Tibial nerve (tissue), 4 donors: ENCODE measurements at places on chromosomes 5 and 9. TPM values are rescaled to one million over a fixed set of nuclear protein-coding genes. Genes with fewer than 3 reads are reported as not detected.

- DNase-seq: no peak
Measured at GRCh38 chr5:78574731-78575161, 73.8 kb downstream of the LHFPL2 start.

DNA sequence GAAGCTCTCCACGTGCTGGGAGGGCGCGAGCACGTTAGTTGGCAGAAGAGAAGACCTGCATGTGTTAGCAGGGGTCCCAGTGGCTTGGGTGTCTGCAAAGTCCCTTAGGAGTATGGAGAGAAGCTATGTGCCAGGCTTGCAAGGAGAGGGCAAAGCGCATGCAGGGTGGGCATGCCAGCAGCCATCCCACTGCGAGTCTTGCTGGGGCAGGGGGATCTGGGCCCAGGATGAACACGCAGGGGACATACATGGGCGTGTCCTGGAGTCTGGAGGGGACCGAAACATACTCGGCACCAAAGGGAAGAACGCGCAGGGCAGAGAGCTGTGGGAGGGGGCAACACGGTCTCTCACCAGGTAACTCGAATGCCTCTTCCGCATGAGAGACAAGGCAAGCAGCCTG, 43.6 kb upstream of the IPPK start:
- DNase-seq: no peak

GRCh38 chr9:132136151-132136780, 25.6 kb upstream of the NTNG2 start:
- DNase-seq: no peak

Gene ADAMTSL2
- 22.7 TPM for total RNA-seq

Gene DRD1
- not detected for total RNA-seq

DNA sequence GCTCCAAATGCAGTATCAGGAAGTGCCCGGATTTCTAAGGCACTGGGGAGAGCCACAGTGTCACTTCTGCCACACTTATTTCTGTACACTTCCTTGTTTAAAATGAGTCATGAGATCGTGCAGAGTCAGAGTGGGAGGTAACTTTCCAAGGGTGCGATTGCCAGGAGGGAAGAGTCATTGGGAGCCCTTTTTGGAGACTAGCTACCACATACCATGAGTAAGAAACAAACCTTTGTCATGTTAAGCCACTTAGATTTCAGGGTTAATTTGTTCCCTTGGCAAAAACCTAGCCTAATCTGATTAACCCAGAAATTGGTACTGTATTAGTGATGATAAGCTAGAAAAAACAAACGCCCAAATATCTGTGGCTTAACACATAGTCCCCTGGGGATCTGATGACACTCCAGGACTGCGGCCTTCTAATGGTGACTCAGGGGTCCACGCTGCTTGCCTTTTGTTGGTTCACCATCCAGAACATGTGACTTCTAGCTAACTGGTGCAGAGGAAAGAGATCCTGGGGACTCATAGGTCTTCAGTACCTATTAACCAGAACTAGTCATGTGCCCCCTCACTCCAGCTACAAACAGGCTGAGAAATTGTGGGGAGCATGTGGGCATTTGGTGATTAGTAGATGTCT, 48.6 kb upstream of the TLE1 start:
- DNase-seq: no peak

DNA sequence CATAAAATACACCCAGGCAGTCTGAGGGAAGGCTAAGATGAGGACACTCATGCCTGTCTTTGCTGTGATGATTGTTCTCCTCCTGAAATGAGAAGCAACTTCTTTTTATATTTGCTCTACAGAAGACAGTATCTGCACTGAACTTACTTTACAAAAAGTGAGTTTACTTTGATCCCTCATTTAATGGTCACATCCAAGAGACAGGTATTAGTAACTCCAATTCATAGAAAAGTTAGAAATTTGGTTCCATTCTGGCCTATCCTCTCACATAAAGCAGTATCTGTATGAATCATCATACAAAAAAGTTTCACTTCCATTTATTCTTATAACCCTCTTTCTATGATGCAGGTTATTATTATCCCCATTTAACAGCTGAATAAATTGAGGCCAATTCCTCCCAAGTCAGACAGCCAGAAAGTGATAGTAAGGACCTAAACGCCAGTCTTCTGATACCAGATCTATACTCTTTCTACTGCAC, 15.2 kb downstream of the TSTD2 start:
- no peak for DNase-seq

DNA sequence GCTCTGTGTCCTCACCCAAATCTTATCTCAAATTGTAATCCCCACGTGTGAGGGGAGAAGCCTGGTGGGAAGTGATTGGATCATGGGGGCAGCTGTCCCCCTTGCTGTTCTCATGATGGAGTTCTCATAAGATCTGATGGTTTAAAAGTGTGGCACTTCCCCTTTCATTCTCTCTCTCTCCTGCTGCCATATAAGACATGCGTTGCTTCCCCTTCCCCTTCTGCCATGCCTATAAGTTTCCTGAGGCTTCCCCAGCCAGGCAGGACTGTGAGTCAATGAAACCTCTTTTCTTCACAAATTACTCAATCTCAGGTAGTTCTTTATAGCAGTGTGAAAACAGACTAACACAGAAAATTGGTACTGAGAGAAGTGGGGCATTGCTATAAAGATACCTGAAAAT, 107.7 kb downstream of the DMAC1 start:
- DNase-seq: no peak

Gene GABRA6
- not detected for total RNA-seq

- no peak for DNase-seq
Measured at GRCh38 chr9:137268538-137269201, 8.9 kb upstream of the TOR4A start.

DNA sequence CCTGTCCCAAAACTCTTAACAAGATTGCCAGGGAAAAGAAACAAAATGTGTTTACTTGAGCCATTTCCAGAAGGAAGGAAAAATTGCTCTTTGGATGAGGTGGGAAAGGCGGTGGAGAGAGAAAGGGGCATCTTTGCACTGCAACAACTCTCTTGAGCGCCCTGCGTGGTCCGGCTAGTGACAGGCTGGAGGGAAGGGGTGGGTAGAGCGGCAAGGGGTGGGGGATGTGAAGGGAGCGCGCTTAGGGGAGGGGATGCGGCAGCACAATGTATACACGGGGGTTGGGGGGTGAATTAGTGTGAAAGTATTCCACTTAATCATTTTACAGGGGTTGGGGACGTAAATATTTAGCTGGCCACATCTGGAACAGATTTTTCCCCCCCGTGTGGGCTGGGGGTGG, 1.3 kb downstream of the FGF10 start:
- DNase-seq: no peak

Gene SDHA
- total RNA-seq: 95.3 TPM

- DNase-seq: no peak
Measured at GRCh38 chr5:91362935-91363334, 20.2 kb downstream of the ARRDC3 start.
